ENCODE measurements at places on chromosomes 16 and 17. TPM values are rescaled to one million over a fixed set of nuclear protein-coding genes. Genes with fewer than 3 reads are reported as not detected.

GRCh38 chr16:28935924-28936783, 4.4 kb downstream of the CD19 start:
- peak; percentile 42 for DNase-seq

The PPM1E gene
- 0.24 TPM for total RNA-seq

GRCh38 chr16:22815863-22816262, 1.9 kb downstream of the HS3ST2 start:
- no peak for DNase-seq

GRCh38 chr17:45371414-45372324, 54.8 kb upstream of the MAP3K14 start:
- peak; percentile 98 for DNase-seq

GRCh38 chr16:78742501-78743283, 643.2 kb downstream of the WWOX start:
- peak; percentile 58 for DNase-seq

The SEPTIN1 gene
- not detected for total RNA-seq
